ENCODE measurements at places on chromosomes 4 and X. TPM values are rescaled to one million over a fixed set of nuclear protein-coding genes. Genes with fewer than 3 reads are reported as not detected.

Gene GPRASP3
- 3.8 TPM for total RNA-seq

- no peak for DNase-seq
Observed at GRCh38 chr4:6195602-6196319, 4.6 kb downstream of the JAKMIP1 start.

DNA sequence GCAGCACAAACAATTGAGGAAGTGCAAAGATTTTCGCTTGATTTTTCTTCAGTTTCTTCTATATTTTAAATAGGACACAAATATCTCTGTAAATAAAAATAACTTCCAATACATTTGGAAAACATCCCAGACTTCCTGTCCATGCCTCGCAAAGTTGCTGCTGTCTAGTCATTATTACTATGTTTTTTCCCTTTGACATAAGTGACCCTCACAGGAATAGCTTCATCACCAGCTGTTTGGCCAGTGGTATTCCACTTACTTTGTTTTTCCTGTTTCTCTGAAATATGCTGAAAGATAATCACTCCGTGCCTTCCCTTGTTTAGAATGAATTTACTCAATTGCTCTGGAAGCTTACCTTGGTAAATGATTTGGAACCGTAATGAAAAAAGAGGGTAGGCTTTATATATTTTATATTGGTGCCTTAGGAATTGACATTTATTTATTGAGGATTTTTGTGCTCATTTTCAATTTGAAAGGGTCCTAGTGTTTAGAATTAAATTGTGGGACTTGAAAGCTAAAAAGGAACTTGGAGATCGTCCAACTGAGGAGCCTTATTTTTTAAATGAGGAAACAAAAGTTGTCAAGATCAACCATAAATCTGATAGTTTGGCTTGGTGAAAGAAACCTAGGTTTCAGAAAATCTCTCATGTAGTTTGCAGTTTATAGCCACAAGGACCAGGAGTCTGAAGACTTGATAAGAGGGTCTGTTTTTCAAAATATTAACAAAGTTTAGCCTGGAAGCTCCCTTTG, 65.6 kb downstream of the CDKL5 start:
- no peak for DNase-seq

Gene TRPC5OS
- total RNA-seq: not detected
